Activated CD4-positive, CD25-positive, alpha-beta regulatory T cell (primary cell): ENCODE measurements at places on chromosomes 16 and 17.

DNA sequence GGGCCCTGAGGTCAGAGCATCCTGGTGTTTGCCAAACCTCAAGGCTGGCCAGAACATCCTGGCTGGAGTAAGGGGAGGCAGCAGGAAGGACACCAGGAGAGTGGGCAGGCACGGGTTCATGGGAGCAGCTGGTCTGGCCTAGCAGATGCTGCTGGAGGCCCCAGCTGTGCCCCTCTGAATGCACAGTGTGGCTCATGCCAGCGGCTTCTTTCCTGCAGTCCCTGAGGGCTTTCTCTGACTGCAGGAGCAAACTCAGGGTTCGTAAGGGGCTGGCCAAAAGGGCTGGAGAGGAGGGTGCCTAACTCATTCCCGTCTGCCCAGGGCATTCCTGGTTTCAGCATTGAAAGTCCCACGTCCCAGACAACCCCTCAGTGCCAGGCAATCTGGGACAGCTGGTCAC, 78.7 kb downstream of the ZDHHC7 start:
- DNase-seq: no peak

DNA sequence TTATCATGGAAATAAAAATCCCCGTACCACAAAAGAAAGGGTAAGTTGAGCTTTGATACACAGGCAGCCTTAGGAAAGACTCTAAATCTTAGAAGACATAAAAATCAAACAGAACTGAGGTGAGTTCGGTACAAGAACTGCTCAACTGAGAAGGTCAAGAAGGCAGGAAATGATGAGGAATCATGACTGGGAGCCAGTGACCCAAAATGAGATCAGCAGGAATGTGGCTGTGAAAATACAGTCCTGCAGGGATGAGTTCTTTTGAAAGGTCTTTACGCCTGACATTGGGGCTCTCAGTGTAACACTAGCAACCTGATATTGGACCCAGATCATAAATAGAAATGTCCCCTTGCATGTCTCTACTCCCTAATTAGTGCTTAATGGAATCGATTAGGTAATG, 56.3 kb upstream of the CDH11 start:
- DNase-seq: no peak

- DNase-seq: no peak
These were observed 8.5 kb upstream of the PIK3R6 start for GRCh38 chr17:8875957-8876356.

DNA sequence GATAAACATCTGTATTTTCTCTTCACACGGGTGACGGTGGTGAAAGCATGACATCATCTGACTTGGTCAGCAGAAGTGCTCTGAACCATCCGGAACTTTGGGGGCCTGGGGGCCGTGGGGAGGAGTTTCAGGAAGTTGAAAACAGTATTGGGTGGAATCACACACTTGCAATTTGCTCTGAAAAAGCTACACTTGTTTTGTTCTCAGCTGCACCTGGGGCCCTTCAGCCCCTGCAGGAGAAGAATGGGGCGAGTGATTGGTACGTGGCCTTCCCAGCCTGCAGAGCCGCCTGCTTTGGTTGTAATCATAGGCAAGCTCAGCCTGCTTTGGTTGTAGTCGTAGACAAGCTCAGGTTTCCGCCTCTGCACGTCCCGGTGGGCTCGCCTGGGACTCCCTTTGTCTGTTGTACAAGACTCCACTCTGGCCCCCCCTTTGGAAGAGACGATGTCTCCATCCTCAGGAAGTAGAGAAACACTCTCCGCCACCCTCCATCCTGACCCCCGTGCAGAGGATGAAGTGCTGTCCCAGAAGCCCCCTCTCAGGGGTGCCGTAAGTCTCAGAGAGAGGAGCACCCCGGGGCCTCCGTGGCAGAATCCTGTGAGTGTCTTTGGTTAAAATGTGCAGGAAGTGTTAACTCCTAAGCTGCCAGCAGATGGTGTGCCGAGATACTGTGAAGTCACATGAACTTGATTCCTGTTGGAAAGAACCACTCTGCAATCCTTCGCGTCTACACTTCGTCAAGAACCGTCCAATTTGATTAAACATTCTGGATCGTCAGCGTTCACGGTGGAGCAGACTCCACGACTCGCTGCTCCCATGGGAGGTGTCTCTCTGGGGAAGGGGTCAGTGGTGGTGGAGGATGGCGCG, 5.4 kb downstream of the BANP start:
- DNase-seq: peak; percentile 34

GRCh38 chr16:81401035-81401950, 43.3 kb upstream of the CMIP start:
- no peak for DNase-seq

DNA sequence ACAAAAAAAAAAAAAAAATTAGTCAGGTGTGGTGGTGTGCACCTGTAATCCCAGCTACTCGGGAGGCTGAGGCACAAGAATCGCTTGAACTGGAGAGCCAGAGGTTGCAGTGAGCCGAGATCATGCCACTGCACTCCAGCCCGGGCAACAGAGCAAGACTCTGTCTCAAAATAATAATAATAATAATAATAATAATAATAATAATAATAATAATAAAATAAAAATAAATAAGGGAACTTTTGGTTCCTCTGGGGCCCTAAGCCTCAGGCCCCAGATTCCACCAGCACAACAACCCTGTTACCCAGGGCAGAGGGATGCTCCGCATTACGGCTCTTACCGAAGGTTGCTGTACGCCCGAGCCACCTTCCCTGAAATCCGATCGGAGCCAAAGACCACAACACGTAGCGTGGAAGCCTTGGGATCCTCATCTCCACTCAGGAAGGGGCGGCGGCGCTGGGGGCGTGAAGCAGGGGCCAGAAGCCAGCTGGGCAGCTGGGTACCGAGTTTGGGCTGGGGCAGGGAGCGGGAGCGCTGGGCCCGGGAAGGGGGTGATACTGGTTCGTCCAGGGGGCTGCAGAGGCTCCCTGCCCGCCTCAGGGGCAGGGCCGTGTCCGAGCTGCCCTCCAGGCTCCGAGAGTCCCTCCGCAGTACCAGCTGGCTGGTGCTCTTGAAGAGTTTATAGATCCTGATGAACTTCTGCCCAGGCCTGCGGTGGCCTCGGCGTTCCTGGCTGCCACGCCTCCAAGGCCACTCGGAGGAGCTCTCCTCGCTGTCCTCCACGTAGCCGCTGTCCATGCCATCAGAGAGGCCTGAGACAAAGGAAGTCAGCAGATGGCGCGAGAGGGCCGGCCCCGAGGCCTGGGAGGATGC, 20.6 kb upstream of the PIK3R6 start:
- DNase-seq: no peak

- DNase-seq: no peak
These were observed 1.5 kb downstream of the CD68 start for GRCh38 chr17:7580604-7581575.

GRCh38 chr17:68248199-68248825, 469 bp downstream of the AMZ2 start:
- no peak for DNase-seq

DNA sequence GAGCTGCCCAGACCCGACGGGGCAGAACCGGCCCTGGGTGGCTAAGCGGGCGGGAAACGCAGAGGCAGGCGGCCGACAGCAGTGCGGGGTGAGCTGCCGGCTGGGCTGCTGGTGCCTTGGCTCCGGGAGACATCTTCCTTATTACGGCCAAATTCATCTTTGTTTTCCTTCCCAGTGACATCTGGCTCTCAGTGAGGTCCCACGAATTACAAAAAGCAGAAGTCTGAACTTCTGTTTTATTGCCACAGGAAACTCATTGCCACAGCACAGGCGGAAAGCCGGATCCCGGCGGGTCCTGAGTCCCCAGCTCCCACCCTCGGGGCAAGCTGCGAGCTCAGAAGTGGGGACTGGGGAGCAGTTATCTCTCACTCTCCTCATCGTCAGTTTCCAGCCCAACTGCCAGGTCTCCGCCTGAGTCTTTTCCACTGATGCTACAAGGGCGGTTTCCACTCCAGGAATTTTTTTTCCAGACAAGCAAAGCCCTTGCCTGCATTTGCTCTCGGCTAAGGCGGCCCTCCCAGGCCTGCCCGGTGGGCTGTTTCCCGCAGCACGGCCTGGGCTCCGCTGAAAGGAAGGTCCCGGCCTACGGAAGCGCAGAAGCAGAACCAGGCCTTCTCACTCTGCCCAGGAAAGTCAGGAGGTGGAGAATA, 40.3 kb downstream of the CBFA2T3 start:
- DNase-seq: no peak

DNA sequence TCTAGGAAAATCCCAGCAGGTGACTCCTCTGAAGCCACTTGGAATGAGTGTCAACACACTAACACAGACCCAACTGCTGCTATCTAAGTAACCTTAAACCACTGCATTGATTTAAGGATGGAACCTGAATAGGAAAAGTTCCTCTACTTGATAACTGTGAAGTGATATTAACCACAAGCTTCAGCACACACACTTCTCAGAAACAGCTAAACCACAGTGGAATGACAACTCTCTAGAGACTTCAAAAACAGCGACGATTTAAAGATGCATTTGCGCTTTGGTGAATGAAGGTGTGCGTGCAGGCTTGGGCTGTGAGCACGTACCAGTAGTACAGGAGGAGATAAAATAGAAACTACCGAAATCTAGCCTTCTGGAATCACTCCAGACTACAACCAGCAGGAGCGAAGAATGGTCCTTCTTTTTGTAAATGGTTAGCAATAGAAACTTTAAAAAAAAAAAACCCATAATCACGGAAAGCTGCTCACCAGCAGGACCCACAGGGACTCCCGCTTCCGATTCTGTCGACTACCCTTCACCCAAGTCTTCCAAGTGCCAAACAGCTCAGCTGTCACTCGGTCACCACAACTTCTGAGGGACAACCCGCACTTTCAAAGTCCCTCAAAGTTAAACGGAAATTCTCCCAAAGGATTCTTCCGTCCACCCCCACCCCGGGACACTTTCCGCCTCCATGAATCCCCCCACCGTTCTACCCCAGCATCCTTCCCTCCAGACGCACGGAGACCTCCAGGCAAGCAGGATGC, 137.7 kb upstream of the CORO6 start:
- DNase-seq: peak; percentile 5

DNA sequence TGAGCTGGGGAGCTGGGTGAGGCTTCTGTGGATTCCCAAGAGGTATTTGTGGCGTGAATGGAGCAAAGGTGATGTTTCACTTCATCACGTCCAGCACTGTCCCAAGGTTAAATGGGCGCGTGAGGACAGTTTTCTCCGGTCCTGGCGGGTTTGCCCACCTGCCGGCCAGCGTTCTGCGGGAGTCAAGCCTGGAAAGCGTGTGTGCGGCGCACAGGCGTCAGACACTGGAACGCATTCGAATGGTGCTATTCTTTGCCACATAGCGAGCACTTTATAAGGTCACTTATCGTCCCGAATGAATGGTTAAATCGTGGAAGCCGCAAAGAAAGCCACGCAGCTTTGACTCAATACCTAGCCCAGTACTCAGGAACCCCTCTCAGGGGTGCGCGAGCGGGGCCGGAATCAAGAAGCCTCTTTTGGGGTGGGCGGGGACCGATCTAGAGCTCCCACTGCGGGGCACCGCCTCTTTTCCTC, 446 bp upstream of the PSMD11 start:
- DNase-seq: no peak

- DNase-seq: no peak
These were observed 5.4 kb upstream of the C17orf107 start for GRCh38 chr17:4893721-4894560.

DNA sequence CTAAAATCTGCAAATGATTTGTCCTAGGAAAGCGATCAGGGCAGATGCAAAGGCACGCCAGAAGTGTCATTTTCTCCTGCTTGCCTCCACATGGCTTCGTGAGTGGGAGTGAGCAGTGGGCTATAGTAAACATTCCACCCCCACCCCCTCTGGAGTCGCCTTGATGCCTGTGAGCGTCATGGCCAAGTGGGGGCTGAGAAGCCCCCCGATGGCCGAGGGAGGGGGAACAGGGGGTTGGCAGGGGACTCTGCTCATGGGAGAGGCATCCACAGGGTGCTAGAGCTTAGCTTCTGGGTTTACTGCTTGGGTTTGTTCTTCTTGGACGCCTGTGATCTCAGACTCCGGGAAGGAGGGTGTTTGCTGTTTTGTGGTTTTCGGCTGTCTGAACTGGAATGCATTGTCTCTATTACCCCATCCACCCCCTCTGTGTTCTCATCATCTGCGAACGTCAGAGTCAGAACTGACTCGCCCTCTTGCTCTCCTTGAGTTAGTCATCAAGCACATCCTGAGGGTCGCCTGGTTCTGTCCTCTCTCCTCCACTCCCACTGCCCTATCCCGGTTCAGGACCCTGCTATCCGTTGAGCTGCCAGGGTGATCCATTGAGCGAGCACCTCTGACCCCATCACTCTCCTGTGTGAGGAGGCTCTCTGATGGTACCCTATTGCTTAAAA, 15.4 kb downstream of the TNS4 start:
- no peak for DNase-seq

- DNase-seq: no peak
These were observed 233.9 kb downstream of the ZNF423 start for GRCh38 chr16:49622084-49622390.

GRCh38 chr17:46977348-46977747, 1.7 kb downstream of the RPRML start:
- no peak for DNase-seq
